Small intestine (tissue), 16 donors: ENCODE measurements at places on chromosomes 7 and 10.
A peak's percentile ranks its signal among the peaks of the same experiment; 100 is the strongest.

DNA sequence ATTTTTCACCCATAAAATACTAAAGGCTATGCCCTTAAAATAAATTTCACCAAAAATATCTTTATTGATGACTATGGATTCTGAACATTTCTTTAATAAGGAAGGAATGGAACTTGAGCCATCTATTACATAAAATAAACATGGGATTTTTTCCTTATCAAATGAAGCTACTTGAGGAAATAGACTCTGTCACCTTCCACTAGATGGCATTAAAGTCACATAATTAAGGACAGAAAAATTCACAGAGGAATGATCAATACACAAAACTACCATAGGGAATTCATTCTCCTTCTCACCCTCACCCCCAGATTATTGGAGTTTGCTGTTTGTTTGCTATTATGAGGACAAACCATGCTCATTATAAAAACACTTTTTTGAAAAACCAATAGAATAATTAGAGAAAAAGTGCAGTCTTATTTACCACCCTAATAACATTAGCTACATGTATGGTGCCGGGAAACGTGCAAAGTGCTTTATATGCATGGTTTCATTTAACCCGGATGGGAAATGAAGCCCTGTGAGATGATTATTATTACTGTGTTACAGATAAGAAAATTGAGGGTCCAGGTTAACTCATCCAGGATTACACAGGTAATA lies 21.1 kb upstream of the FOXI2 start:
- peak; percentile 41 for DNase-seq

- DNase-seq = no peak
These were observed 4.6 kb upstream of the INPP5A start for GRCh38 chr10:132532749-132533560.

DNA sequence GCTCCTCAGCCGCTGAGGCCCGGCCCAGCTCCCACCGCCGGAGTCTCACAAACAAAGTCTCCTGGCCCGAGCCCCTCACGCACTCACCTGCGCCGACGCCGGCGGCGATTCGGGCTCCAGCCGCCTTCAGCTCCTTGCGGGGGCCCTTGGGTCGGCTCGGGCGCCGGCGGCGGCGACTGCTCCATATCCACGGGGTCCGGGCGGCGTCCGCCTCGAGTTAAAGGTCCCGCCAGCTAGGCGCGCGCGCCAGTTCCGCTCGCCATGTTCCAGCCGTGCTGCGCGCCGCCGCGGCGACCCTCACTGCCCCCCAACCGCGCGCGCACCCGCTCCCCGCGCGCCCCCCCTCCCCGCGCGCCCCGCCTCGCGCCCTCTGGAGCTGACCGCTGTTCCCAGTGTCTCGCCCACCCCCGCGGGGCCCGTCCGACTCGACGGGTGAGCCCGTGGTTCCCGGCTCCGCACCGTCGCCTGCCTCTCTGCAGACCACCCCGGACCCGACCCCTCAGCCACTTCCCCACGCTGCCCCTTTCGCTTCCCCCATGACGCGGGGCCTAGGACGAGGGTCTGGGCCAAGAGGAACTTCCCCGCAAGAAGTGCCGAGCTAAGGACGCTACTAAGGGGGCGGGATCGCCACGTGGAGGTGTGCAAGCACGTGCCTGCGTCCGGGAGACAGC lies 396.1 kb downstream of the ZNF33B start:
- DNase-seq = no peak

DNA sequence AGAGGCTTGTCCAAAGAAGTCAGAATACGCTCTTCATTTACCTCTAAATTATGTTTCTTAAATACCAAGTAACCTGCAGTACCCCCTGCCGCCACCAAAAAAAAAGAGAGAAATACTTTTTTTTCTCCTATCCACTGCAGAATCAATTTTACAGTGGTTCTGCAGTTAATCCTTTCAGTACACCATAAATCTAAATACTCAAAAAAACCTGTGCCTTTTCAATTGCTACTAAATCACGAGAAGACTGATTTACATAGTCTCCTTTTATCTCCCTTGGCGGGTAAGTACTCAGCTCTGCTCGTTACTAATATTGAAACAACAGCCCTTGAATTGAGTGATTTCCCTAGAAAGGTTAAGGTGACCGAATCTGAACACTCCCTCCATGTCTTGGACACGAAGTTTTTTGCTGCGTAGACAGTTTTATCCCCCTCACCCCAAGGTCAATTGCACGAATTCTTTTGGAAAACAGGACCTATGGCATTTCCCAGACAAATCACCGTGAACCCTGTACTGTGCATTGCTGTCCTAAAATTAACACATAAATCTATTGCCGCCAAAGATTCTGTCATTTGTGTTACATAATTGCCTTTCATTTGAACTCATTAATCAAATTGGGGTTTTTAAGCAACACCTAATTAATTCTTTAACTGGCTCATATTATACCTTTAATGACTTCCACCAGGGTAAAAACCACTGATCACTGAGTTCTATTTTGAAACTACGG lies 512 bp upstream of the VIM start:
- peak; percentile 21 for DNase-seq

GRCh38 chr10:33009244-33010131 lies 51.5 kb upstream of the ITGB1 start:
- DNase-seq = no peak

DNA sequence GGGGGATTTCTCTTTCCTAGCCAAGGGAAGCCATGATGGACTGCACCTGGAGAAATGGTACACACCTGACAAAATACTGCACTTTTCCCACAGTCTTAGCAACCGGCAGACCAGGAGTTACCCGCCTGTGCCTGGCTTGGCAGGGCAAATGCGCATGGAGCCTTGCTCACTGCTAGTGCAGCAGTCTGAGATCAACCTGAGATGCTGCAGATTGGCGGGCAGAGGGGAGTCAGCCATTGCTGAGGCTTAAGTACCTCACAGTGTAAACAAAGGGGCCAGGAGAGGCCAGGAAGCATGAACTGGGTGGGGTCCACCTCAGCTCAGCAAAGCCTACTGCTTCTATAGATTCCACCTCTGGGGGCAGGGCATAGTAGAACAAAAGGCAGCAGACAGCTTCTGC lies 49.4 kb downstream of the OR13A1 start:
- no peak for DNase-seq

GRCh38 chr10:116460219-116460618 lies 32.6 kb downstream of the PNLIPRP3 start:
- no peak for DNase-seq

DNA sequence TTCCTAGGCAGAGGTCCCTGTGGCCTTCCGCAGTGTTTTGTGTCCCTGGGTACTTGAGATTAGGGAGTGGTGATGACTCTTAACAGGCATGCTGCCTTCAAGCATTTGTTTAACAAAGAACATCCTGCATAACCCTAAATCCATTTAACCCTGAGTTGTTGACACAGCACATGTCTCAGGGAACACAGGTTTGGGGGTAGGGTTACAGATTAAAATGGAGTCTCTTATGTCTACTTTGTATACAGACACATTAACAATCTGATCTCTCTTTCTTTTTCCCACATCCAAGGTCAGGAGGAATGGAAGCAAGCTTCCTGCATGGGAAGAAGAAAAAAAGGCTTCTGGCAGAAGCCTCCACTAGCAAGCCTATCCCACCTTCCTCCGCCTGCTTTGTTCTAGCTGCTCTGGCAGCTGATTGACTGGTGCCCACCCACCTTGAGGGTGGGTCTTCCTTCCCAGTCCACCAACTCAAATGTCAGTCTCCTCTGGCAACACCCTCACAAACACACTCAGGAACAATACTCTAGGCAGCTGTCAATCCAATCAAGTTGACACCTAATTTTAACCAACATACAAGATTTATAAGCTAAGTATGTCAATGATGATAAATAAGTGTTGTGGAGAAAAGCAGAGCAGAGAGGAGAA lies 176.5 kb upstream of the CCZ1B start:
- DNase-seq = no peak

- no peak for DNase-seq
These were observed 56.2 kb downstream of the MRC1 start for GRCh38 chr10:17865351-17865750.

DNA sequence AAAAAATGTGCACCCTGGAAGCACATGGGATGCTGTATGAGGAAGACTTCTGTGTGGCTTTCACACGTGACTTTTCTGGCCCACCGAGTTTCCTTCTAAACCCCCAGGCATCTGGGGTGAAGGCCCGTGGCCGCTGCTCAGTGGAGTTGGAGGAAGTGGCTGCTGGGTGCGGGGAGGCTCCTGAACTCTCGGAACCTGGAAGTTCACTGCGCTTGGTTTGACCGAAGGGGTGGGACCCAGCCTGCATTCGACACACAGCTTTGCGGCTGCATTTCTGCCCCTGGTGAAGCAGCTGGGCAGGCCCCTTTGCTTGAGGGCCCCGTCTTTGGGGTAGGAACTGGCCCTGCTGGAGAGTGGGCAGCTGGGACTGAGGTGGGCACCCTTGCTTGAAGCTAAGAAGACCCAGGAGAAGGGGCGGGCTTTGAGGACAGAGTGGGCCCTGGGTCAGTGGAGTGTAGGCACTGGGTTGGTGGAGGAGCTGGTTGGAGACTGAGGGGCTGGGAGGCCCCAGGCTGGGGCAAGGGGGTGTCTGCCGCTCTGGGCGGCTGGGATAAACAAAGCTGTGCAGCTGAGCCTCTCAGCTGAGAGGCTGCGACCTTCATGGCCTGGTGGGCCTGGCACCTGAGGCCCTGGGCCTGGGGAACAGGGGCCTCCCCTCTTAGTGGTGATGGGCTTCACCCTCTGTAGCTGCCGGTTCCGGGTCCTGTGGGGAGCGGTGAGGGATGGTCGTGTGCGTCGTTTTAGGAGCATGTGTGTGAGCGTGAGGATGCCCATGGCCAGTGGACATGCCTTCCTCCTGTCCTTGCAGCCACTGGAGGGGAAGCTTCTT lies 78.0 kb downstream of the INPP5A start:
- no peak for DNase-seq

DNA sequence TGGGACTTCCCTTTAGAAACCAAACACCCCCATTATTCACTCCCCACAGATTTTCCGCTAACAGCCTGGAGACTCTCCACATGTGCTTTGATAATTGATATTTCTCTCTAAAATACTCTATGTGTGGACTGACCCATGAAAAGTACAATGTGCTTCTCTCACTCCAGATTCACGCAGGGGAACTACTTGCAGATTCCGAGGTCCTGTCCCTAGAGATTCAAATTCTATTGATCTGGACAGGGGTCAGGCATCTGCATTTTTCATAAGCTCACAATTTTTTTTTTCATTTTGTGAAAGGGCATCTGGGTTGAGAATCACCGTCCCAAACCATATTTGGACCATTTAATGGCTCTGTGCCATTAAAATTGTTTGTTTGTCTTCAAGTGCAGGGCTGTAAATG lies 98.7 kb downstream of the CALCR start:
- no peak for DNase-seq

DNA sequence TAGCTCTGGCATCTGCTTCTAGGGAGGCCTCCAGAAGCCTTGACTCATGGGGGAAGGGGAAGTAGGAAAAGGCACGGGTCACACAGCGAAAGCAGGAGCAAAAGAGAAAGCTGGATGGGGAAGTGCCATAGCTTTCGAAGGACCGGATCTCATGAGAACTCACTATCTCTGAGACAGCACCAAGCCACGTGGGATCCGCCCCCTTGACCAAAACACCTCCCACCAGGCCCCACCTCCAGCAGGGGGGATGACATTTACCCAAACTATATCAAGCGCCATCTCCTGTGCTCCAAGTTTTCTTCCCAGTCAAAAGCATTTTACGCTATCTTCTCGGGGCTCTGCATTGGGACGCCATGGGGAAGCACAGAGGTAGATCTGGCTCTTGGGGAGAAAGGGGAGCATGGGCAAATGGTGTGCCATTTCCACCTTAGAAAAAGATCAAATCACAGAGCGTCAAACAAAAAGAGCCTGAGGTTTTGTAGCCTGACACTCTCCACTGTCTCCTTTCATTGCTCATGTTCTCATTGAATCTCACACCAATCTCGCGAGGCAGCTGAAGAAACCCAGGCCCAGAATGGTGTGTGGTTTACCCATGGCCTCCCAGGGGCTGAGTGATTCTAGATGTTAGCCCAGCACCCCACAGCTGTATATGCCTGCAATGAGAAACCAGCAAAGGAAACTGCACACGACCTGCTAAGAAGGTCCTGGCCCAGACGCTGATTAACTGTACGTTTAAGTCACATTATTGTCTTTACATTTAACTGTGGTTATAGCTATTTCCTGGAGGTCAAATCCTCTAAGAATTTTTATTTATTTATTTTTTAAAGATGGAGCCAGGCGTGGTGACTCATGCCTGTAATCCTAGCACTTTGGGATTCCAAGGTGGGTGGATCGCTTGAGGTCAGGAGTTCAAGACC lies 8.1 kb upstream of the OLAH start:
- no peak for DNase-seq

- DNase-seq = peak; percentile 63
These were observed at the start of gene DYNC1I1 for GRCh38 chr7:95772298-95772770. Gene DYNC1I1, plus strand, starts transcription at chr7:95772554. Its CDS starts 32,176 bp downstream, at chr7:95804730.

GRCh38 chr10:88733215-88733614 lies 26.6 kb upstream of the LIPN start:
- no peak for DNase-seq

- peak; percentile 65 for DNase-seq
These were observed 22.3 kb upstream of the TMEM72 start for GRCh38 chr10:44888886-44889285.

DNA sequence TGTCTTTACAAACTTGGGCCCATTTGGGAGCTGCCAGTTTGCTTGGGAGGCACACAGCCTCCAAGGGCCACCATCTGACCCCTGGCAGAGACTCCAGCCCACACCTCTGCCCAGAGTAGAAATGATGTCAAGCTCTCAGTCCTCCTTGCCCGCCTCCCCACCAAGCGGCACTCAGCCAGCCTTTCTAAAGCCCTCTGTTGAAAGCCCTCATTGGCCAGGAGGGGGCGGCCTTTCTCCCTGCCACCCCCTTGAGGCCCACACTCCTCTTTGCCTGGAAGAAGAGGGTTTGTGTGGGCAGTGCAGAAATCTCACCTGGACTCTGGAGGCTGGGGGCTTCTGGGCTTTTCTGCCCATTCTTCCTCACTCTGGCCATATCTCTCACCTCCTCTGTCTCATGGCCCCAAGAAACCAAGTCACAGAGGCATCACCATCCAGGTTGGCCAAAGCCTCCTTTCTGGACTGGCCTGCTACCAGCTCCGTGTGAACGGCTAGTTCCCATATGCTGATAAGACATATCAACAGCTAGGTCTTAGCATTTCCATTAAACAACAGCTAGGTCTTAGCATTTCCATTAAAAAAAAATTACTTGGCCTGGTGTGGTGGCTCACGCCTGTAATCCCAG lies 36.1 kb downstream of the UBTD1 start:
- DNase-seq = peak; percentile 36

GRCh38 chr7:66307591-66308215 lies 102.6 kb downstream of the TPST1 start:
- peak; percentile 84 for DNase-seq

DNA sequence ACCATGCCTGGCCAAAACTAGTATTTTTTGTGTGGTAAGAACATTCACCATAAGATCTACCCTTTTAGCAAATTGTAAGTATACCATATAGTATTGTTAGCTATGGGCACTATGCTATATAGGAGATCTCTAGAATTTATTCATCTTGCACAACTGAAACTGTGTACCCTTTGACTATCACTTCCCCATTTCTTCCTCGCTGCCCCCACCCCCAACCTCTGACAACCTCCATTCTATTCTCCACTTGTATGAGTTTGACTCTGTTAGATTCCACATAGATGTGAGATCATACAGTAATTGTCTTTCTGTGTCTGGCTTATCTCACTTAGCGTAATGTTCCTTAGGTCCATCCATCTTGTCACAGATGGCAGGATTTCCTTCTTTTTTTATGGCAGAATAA lies 3.6 kb downstream of the CASP7 start:
- no peak for DNase-seq
